ENCODE measurements at places on chromosomes 6 and 20.

- DNase-seq: peak; percentile 39
Observed at GRCh38 chr20:5090191-5090590, 29.6 kb downstream of the PCNA start.

GRCh38 chr20:31863296-31864085 is 6.8 kb downstream of the DUSP15 start:
- DNase-seq: no peak

GRCh38 chr6:6588924-6589709 is 597 bp downstream of the LY86 start:
- DNase-seq: no peak

- DNase-seq: no peak
Observed at GRCh38 chr20:35788796-35789195, 17.0 kb downstream of the PHF20 start.

DNA sequence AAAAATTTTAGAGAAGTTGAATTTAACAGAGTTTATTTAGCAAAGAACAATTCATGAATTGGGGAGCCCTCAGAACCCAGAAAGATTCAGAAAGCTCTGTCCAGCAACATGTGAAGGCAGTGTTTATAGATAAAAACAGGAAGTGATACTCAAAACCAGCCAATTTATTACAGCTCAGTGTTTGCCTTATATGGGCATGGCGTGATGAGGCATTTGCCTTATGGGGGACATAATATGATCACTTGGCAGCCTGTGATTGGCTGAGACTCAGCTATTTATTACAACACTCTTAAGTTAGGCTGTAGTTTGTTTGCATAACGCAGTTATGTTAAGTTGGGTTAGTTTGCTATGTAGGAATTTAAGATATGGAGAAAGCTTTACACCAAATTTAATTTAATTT is 11.5 kb downstream of the HLA-DPA1 start:
- DNase-seq: peak; percentile 46

GRCh38 chr6:122753000-122753687 is 26.4 kb upstream of the FABP7 start:
- no peak for DNase-seq

DNA sequence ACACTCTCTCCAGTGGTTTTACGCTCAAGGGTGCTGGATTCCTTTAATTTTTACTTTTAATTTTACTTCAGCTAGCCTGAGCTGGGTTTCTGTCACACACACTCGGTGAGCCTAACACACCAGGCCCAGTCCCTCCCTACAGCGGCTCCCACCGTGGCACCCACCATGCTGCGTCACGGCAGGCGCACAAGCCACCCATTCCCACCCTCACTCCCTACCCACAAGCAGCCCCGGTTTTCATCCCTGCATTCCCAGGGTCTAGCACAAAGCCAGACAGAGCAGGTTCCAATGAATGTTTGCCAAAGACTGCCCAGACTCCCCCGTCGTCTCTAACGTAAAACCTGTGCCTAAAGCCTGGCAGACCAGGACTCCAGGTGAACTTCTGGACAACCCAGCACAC is 50.3 kb downstream of the MYH7B start:
- no peak for DNase-seq

- DNase-seq: no peak
Observed at GRCh38 chr20:50258790-50259483, 68.3 kb downstream of the CEBPB start.

DNA sequence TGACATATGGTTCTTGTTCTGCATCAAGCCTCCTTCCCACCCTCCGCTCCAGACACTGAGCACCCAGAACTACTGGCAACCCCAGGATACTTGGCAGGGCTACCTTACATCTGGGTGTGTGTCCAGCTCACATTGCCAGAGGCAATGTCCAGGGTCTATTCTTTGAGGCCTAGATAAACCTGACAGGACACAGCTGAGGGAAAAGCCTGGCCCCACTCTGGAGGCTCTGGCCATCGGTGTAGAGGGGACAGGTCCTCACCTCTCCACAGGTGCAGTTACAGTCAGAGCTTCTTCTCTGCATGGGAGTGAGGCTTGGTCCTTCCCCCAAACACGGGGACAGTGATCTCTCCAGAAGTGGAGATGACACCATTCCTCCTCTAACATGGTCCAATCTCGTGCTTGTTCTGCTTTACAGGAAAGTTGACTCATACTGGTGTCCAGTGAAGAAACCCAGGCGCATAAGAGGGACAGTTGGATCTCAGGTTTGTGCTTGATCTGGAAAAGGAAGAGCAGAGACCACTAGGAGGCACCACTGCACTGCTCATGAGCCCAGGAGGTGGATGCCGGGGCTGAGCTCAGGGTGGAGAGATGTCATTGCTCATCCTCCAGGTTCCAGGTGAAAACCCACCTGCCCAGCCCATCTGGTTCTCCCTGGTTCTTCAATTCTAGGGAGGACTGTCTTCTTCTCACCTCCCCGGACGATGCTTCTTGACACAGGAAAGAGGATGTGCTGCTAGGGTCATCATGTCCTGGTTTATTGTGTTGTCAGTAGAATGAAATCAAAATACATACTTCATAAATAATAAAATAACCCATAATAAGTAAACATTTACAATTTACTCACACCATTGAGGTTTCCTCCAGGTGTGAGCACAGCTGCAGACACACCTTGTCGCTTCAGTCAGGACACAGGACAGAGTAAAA is 14.7 kb downstream of the HLA-F start:
- peak; percentile 59 for DNase-seq

GRCh38 chr20:39943336-39943735 is 745.7 kb downstream of the MAFB start:
- DNase-seq: no peak

GRCh38 chr20:57459278-57459677 is 65.7 kb downstream of the CTCFL start:
- no peak for DNase-seq

- no peak for DNase-seq
Observed at GRCh38 chr6:146545581-146545980, 1.9 kb downstream of the RAB32 start.

DNA sequence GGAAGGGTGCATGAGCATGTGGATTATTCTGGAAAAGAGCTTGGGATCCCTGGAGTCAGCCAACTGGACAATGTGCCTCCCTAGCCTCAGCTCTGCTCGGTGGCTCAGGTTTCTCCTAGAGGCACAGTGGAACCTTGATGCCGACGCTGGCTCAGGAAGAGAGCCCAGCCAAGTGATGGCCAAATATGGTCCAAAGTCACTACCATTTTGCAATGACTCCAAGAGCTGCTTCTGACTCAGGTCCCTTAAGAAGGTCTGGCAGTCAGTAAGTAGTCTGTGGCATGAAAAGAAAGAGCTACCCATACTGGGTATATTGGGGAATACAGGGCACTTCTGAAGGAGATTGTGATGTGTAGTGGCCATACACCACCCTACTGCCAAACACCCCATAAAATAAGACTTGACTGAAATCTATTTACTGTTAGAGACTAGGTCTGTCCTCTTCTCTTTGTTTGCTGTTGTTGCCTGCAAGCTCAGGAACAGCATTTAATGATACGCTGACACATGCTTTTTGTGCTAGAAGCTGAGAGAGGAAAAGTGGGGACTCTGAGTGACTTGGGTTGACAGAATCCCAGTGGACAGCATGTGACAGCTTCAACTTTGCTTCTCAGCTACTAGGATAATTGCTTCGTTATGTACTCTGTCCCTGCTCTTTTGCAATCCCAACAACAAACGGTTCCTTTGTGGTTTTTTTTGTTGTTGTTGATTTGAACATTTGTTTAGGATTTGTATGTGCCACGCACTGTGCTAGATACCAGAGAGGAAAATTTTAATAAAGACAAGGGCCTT is 30.3 kb upstream of the OGFRL1 start:
- DNase-seq: no peak

- DNase-seq: no peak
Observed at GRCh38 chr20:38441916-38442315, 6.8 kb upstream of the SNHG17 start.

GRCh38 chr20:2576317-2576727 is 39.9 kb downstream of the TMC2 start:
- DNase-seq: no peak

DNA sequence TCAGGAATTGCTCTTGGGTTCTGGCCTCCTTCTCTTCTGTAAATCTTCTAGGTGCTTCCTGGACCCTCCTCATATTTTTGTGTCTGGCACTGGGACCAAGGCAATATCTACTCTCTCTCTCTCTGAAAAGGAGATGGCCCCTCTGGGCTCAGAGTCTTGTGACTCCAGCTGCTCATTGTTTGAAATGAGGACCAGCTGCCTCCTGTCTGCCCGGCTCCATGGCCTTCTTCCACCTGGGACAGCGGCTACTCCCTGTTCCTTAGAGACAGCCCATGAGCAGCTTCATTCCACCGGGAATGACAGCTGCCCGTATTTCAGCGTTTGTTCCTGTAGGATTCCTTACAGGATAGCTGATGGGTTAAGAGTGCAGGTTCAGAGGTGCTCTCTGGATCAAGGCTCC is 2.9 kb downstream of the TGM3 start:
- no peak for DNase-seq

DNA sequence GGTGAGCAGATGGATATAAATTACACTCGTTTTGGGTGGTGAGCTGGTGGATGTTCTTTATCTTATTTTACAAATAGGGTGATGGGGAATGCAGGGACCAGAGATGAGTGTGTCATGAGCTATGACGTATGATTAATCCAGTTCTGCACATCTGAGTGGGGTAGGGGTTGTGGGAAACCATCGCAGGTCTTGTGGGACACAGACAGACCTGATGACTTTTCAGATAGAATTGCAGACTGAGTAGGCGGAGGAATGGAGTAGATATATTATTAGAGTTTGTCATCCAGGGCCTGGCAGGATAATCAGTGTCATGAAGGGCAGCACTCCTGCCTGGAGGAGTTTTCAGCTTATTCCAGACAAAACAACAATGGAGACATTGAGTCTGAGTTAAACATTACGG is 12.9 kb upstream of the DSP start:
- no peak for DNase-seq

DNA sequence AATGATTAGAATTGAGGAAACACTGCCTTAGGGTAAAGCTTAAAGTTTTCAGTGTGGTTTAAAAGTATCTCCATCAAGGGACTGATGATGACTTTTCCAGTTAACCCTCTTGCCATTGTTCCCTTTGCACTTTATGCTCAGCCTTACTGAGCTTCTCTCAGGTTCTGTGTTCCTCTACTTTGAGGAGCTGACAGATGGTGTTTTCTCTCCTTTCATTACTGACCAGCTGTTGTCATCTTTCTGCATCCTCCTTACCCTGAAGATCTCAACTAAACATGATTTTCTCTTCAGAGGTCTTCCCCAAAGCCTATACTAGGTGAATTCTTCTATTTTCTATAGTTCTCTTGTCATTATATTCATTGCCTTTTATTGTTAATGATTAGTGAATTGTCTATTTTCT is 475.6 kb upstream of the SYNCRIP start:
- DNase-seq: no peak

GRCh38 chr6:110524305-110524704 is 47.9 kb upstream of the SLC22A16 start:
- no peak for DNase-seq

DNA sequence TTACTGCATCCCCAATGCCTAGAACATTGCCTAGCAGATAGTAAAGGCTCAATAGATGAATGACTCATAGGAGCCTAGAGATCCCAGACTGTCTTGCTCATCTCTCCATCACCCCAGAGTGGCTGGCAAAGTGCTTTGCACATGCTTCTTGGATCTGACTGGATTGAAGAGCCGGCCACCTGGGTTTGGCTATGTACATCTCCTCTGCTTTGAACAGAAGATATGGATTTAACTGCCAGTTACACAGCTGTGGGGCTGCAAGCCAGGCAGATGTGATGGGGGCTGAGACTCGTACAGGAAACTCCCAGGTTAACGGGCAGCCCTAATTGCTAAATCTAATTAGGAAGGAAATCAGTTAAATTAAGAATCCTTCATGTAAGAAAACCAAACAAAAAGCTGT is 28.6 kb downstream of the MYLIP start:
- no peak for DNase-seq

DNA sequence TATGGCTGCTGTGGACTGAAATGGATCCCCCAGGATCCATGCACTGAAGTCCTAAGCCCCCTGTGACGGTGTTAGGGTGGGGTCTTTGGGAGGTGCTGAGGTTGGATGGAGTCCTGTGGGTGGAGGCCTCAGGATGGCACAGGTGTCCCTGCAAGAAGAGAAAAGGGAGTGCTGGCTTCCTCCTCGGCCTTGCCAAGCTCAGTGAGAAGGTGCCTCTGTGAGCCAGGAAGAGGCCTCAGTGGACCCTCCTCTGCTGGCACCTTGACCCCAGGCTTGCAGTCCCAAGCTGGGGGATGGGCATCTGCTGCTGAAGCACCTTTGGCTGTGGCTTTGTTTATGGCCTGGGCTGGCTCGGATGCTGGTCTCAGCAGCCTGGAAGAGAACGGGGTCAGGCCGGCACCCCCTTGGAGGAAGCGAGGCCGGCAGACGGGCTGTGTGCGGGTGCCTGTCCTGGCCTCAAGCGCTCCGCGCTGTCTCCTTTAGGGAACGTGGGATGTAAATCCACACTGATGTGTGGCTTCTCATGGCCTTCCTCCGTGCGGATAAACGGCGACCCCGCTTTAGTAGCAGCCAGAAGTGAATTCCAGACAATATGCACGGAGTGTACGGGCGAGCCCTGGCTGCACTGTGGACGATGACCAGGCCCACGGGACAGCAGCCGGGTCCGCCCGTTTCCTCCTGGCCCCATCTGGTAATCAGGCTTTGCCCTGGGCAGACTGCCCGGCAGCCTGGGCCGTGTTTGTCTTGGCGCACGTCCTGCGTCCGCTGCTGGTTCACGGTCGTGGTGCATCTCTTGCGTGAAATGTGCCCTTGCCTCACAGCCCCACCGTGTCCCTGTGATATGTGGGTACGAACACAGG is 182.6 kb downstream of the ERMARD start:
- no peak for DNase-seq

GRCh38 chr20:41306061-41306727 is 11.3 kb downstream of the ZHX3 start:
- peak; percentile 60 for DNase-seq

- DNase-seq: no peak
Observed at GRCh38 chr6:13989496-13990144, 64.9 kb downstream of the RNF182 start.

- no peak for DNase-seq
Observed at GRCh38 chr6:167005350-167006159, 6.4 kb downstream of the CEP43 start.

DNA sequence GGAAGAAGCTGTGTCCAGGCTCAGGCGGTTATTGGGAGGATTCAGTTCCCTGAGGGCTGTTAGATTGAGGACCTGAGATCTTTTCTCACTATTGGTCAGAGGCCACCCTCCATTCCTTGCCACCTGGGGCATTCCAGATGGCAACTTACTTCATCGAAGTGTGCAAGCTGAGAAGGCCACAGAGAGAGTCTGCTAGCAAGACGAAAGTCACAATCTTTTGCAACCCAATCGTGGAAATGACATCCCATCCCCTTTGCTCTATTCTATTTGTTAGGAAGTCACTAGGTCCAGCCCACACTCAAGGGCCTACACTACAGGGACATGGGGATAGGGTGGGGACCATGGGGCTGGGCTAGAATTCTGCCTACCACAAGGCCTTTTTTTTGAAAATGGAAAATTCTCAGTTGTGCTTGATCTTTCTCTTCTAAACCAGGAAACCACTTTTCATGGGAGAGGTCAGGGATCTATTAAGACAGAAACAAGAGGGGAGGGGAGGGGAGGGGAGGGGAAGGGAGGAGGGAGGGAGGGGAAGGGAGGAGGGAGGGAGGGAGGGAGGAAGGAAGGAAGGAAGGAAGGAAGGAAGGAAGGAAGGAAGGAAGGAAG is 217.2 kb downstream of the BCAS1 start:
- no peak for DNase-seq

- no peak for DNase-seq
Observed at GRCh38 chr20:62464425-62464770, 11.4 kb downstream of the GATA5 start.
